ENCODE measurements at places on chromosomes 2 and 18. TPM values are rescaled to one million over a fixed set of nuclear protein-coding genes. Genes with fewer than 3 reads are reported as not detected.

- no peak for DNase-seq
Observed at GRCh38 chr18:74351354-74351753, 35.7 kb downstream of the C18orf63 start.

DNA sequence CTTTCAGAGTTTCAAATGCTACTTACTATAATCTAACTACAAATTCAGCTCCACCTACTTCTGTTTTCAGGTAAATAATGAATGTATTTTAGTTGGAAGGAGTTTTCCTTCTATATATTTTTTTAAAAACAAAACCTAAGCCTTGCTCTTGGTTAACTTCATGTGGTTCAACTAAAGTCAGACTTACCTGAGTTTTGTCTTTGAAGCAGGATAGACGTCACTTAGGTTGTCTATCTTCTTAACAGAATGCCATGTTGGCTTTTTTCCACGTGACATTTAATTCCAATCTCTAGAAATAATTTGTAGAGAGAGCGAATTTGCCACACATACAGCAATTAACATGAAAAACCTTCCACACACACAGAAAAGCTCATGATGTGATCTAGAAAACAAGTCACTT, 43.9 kb upstream of the CYTIP start:
- no peak for DNase-seq

DNA sequence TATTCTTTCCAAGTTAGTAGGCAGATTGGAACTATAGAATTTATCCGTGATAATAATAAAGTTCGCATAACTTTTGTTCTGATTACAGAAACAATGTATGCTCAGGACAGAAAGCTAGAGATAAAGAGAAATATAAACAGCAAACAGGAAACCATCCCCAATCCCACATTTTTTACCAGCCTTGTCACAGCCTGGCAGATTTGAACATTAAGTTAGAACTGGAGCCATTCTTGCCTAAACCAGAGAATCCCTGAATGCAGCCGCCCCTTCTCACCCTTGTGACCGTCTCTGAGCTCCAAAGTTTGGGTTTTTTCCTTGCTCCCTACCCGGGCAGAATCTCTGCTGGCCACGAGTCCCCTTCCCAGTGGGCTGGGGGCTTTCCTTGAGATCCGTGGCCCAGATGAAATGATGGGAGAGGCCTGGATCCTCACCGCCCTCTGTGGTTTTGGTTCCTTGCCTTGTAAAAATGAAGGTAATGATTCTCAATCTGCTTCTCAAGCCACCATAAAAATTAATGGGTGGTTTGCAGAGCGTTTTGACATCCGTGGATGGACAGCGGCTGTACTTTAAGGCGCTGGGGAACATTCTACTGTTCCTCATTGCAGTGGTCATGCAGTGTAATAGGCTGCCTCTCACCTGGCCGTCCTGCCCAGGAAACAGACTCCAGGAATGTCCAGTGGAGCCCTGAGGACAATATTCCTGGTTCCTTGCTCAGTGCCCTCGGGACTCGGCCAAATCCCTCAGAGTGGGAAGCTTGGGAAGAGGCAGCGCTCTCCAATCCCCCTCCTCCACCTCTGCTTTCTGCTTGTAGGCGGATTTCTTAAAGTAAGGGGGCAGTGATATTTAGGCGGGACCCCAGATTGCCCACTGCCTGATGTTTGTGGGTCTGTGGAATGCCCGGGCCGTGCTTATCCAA, 1.6 kb downstream of the SH3BP4 start:
- DNase-seq, result no peak

- DNase-seq, result no peak
Observed at GRCh38 chr2:7759898-7760297, 842.7 kb downstream of the RNF144A start.

DNA sequence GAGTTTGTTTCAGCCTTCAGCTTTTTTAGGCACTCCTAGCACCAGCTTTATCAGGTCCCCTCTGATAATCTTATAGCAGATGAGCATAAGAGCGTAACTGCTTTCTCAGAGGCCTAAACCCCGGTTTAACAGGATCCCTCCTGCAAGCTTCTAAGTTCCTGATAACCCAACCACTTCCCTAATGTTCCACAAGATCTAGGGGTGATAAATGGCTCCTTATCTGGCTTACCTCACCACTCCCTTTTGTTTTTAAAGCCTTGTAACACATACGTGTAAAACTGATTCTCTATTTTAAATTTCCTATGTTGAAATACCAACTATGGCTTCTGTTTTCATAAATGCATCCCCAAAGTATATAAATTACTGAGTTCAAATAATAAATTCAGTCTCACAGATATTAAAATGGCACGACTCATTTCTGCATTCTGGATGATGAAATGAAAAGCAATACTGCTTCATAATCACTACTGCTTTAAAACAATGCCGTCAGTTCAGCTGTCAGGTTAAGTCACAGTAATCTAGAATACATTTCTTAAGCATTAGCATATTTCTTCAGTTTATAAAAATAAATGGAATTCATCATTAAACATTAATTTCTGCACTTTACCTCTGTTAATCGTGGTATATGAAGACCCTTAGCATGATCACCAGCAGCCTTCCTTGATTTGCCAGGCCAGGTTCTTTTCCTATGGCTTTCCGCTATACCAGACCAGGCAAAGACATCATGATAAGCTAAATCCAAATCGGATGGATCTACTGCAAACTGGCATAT, 126.3 kb downstream of the C2orf74 start:
- no peak for DNase-seq

DNA sequence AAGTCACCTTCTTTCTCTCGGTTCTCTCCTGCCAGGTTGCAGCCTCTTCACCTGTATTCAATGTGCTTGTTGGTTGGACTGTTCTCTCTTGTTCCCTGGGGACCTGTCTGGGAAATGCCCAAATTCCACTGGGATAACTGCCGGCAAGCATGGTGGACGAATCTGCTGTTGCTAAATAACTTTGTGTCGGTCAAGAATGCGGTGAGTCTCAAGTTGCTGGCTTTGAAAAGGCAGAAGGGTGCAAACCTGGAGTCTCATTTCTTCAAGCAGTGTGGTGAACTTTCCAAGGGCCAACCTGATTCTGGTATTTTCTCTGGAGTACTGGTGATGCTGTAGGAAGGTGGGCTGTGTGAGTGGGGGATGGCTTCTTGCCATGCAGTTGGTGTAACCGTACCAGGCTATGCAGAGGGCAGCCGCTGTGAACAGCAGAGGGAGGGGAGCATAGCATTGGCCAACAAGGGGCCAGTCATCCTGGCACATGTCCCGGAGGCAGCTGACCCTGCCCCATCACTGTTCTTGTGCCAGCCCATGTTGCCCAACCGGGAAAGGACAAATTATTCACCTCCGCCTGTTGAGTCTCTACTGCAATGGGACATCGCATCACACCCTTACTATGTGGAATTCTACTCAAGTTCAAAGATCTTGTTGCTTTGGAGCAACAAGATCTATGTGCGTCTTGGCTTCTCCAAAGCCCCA, 88.1 kb upstream of the SEC11C start:
- DNase-seq, result no peak

Gene CCDC68
- not detected for total RNA-seq

Gene UGT1A6
- not detected for total RNA-seq

GRCh38 chr2:67993329-67993728, 69.5 kb downstream of the C1D start:
- DNase-seq, result no peak

- DNase-seq, result no peak
Observed at GRCh38 chr2:136482966-136483365, 282.4 kb upstream of the THSD7B start.

DNA sequence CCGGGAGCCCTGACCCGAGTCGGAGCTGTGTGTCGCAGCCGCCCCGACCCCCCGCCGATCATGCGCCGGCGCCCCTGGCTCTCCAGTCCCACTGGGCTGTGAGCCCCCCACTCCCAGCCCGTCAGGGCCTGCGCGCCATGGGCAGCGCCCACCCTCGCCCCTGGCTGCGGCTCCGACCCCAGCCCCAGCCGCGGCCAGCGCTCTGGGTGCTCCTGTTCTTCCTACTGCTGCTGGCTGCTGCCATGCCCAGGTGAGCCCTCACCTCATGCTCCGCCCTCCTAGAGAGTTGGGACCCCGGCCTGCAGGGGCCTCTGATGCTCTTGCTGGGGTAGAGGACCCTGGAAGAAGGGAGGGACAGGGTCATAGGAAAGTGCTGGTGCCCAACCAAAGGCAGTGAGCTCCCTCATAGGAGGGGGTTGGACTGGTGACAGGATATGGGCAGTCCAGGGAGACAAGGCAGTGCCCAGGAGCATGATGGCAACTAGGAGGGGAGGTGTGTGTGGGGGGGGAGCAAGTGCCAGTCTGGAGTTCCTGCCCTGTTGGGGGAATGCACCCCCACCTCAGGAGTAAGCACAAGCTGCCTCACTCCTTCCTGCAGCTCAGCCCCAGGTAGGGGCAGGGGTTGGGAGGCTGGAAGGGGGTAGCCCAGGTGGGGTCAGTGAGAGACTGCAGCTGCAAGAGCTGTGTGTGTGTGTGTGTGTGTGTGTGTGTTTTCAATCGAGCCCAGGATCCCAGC, 375 bp downstream of the WNT10A start:
- DNase-seq, result no peak

Gene ZNF892
- 13.3 TPM for total RNA-seq

GRCh38 chr2:180324182-180324581, 317.1 kb upstream of the CWC22 start:
- DNase-seq, result no peak

- no peak for DNase-seq
Observed at GRCh38 chr2:19363474-19363778, 5.0 kb upstream of the OSR1 start.

Gene SIGLEC15
- 0.13 TPM for total RNA-seq

DNA sequence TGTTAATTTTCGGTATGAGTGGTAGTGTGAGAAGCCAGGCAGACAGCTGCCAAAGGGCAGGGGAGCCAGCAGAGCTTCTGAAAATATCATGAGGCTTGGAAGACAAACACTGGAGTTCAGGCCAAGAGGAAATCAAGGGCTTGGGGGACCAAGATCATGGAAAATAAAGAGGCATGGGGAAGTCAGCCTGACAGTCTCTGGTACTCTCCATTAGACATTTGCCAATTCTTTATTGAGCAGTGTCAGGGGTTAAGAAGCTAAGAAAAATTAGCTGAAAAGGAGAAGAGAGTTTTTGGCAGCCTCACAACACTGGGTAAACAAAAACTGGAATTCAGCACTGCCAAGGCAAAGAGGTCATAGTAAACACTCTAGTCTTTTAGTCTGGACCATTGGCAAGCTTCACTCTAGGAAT, 612.7 kb downstream of the EPHA4 start:
- DNase-seq, result no peak

- no peak for DNase-seq
Observed at GRCh38 chr2:195408196-195408595, 248.8 kb upstream of the SLC39A10 start.

- DNase-seq, result no peak
Observed at GRCh38 chr18:40179729-40180461, 1775.1 kb upstream of the PIK3C3 start.

- no peak for DNase-seq
Observed at GRCh38 chr18:79617511-79618500, 61.8 kb upstream of the CTDP1 start.

Gene SIX2
- not detected for total RNA-seq

- no peak for DNase-seq
Observed at GRCh38 chr2:48600917-48601316, 16.7 kb upstream of the GTF2A1L start.

Gene MYO5B
- total RNA-seq, result 9.3 TPM

DNA sequence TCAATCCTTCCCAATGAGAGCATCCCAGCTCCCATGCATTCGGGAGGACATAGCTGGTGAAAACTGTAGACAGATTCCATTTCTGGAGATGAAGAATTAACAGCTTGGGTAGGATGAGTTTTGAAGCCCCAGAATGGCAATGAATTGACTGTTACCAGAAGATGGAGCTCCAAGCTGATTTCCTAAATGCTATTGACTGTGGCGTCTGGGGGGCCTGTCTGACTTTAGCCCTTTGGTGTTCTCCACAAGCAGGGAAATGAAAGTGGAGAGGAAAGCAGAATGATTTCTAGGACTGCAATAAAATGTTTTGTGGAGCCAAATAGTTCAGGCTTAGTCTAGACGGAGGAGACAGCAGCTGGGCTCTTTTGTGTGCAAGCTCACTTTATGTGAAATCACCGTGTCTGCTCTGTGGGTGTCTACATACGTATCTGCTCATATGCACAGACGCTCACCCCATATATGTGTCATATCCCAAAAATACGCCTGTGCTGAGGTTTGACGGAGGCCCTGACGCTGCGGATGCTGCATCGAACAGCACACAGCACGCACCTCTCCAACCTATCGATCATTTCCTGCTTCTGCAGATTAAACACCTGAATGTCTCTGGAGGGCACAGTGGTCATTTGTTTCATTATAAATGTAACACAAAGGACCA, 166.4 kb upstream of the PXDN start:
- no peak for DNase-seq

- DNase-seq, result no peak
Observed at GRCh38 chr2:64643838-64644457, 9.8 kb downstream of the SERTAD2 start.

- no peak for DNase-seq
Observed at GRCh38 chr18:79339094-79339908, 56.4 kb upstream of the NFATC1 start.

DNA sequence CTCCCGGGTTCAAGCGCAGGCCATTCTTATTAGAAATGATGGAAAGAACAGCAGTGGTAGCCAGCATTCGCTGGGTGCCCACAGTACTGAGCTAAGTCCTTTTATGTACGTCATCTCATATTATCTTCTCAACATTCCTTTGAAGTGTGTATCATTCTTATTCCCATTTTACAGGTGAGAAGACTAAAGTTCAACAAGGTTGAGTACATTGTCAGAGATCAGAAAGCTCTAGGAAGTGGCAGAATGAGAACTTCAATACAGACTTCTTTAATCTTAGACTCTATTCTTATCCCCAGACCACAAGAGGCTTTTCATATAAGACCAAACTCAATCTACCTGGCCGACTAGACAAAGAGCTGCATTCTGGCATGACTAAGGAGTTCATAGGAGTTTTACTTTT, 86.7 kb downstream of the NPAS2 start:
- no peak for DNase-seq

DNA sequence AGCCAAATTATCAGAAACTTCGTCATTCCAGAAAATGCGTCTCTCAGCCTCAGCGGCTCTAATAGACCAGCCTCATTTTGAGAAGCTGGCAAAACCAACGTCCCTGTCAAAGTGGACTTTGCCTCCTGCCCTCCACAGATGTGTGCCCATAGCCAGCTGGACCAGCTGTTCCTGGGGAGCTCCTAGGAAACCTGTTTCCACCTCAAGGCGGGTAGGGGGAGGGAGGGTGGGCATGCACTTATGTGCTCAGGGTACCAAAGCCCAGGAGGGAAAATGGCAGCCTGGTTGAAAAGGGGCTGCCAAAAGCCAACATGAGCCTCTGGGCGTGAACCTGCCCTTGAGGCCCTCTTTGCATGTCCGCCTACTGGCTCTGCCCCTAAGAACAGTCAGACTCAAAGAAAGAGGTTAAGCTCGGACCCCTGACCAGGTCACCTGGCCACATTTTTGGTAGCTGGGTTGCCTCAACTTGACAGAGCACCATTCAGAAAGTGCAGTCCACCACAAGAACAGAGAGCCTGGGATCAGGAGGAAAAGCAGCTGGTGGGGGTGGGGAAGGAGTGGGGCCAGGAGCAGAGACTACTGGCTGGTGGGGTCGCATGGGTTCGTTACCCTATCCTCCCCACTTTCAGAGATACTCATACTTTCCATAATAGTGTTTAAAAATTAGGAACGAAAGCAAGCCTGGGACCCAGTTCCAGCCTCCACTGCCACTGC, 3.5 kb downstream of the PER2 start:
- no peak for DNase-seq

- DNase-seq, result no peak
Observed at GRCh38 chr18:77055429-77056300, 76.9 kb downstream of the MBP start.
